Naive B cell (primary cell): ENCODE measurements at places on chromosomes 2 and 18.

- DNase-seq, result no peak
Observed at GRCh38 chr2:208792766-208793165, 386.2 kb downstream of the PTH2R start.

GRCh38 chr2:168635065-168635577 lies 167.3 kb upstream of the NOSTRIN start:
- no peak for DNase-seq

- DNase-seq, result peak; percentile 46
Observed at GRCh38 chr2:71235930-71236587, 9.2 kb upstream of the PAIP2B start.

DNA sequence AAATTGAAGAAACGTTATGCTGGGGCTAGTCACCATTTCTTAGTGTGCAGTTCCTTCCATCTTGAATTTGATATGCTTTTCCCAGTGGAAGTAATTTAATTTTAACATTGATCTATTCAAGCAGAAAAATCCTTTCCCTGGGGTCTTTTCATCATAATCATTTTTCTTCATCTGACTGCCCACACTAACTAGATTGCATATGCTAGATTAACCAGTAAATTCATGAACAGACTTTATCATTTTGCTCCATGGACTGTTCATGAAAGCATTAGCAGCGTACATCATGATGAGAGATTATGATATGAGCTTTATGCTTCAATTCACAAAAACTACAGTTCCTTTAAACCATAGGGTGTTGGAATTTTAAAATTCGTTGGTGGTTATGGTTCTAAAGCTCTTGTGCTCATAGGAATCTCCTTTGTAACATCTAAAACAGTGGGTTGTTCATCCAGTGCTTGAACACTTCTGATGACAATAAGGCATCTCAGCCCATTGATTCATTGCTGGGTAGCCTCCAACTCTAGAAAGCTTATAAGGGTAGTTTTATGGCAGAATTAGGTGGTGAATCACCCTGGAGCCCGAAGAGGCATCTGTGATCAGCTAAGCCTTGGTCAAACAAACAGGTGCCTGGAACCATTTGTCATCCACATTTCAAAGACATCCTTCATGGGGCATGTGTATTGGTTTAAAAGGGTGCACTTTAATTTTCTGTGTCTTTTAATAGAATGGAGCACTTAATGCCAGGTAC lies 77.2 kb upstream of the NDUFV2 start:
- DNase-seq, result no peak

DNA sequence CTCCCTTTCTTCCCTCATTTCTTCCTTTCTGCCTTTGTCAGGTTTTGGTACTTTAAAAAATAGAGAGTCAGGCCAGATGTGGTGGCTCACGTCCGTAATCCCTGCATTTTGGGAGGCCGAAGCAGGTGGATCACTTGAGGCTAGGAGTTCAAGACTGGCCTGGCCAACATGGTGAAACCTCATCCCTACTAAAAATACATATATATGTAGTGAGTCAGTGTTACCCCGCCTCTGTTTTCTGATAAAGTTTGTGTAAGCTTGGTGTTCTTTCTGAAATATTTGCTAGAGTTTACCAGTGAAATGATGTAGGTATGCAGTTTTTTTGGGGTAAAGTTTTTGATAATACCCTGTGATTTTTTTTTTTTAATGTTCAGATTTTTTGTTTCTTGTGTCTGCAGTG lies 58.8 kb downstream of the DGKD start:
- DNase-seq, result no peak

GRCh38 chr2:219621935-219622334 lies 5.5 kb upstream of the SLC4A3 start:
- DNase-seq, result no peak

- DNase-seq, result no peak
Observed at GRCh38 chr2:138071720-138072719, 107.7 kb downstream of the HNMT start.

DNA sequence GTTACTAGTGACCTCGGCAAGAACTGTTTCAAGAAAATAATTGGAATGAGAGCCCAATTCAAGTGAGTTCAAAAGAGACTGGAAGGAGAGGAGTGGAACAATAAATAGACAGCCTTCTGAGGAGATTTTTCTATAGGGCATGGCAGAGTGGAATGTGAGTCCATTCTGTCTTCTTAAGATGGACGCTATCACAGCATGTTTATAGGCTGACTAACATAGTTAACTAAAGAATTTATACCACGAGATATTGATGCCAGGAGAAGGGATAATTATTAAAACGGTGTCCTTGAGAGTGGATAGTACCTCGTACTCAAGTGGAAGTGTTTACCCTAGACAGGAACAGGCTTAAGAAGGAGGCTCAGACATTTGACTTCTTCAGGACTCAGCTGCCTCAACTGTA lies 143.5 kb upstream of the RBBP8 start:
- no peak for DNase-seq

GRCh38 chr2:227717687-227718567 lies at the start of gene SLC19A3:
Gene SLC19A3 (minus strand): TSS chr2:227718028. CDS start chr2:227702318, 15,710 bp downstream.
- DNase-seq, result no peak

GRCh38 chr2:58769111-58769863 lies 528.2 kb upstream of the FANCL start:
- DNase-seq, result no peak

- DNase-seq, result no peak
Observed at GRCh38 chr2:85886590-85886989, 2.2 kb downstream of the ST3GAL5 start.

GRCh38 chr2:181573140-181573736 lies 83.7 kb downstream of the CERKL start:
- no peak for DNase-seq

DNA sequence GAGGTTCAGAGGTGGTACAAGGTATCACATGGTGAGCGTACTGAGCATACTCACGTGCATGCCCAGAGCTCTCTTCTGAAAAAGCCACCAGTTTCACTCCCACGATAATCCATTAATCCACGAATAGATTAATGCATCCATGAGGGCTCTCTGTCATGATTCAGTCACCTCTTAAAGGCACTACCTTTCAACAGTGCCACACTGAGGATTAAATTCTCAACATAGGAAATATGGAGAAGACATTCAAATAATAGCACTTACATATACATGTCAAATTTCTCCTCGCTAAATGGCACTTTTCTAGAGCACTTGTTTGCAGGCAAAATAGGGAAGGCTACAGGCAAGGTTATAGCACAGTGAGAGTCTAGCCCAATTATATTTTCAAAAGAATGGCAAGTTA lies 825.9 kb downstream of the TRIB2 start:
- no peak for DNase-seq

DNA sequence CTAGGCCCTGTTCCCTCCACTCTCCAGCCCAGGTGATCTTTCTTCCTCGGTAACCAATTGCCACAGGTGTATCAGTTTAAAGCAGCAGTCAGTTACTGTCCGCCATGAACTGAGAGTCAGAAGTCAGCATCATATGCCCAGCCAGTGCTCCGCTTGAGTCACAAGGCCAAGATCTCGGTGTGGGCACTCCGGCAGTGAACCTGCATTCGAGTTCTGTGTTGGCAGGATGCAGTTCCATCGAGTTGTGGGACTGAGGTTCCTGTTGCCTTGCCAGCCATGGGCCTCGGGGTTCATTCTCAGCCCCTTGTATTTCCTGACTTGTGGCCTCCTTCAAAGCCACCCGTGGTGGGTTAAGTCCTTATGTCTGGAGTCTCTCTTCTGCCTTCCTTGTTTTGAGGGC lies 3.1 kb upstream of the TMEM185B start:
- DNase-seq, result no peak

- no peak for DNase-seq
Observed at GRCh38 chr2:145410086-145410485, 890.2 kb upstream of the ZEB2 start.

- DNase-seq, result no peak
Observed at GRCh38 chr2:51516667-51517066, 484.7 kb upstream of the NRXN1 start.

DNA sequence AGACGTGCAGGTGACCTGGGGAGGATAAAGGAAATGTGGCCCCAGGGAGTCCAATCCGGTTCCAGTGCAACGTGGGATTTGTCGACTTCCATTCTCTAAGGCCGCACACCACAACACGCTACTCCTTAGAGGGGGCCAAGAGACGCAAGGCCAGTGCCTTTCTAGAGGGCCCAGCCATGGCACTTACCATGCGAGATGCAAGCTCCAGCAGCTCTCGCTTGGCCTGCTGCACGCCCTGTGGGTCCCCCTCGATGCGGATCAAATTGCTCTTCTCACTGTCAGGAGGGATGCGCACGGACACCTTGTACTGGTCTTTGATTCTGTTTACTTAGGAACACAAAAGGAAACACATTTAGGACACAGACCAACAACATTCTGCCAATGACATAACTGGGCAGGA lies 61.2 kb downstream of the ANO7 start:
- no peak for DNase-seq

DNA sequence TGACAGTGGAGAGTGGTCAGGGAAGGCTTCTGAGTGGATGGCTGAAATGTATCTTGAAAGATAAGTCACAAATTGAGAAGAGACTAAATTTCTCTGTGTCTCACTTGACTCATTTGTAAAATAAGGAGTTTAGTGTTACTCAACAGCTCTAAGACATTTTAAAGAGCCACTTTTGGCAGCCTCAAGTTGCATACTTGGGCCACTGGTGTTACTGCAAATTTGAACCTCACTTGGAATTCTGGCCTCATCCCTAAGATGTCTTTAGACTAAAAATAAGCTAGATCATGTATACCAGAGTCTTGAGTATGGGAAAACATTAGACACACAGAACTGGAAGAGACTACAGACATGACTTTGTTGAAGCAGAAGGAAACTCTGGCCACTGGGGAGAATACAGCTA lies 4.5 kb upstream of the MTLN start:
- no peak for DNase-seq

- DNase-seq, result no peak
Observed at GRCh38 chr2:185255566-185255965, 483.0 kb upstream of the FSIP2 start.

DNA sequence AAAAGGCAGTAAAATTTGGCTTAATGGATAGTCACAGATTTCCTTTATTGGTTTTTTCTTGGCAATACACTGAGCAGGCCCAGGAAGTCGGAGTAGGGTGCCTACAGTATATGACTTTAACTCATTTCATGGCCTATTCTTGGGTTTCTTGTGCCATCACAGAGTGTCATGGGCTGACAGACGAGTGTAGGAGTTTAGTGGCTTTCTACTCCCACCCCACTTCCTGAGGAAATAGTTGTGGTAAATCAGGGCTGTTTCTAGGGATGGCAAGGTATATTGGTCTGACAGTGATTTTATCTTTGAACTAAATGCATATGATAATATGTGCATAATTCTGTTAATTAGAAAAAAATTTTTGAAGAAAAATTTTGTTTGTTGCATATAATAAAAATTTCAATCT lies 100.1 kb downstream of the PLCL1 start:
- no peak for DNase-seq

GRCh38 chr2:73000808-73001570 lies 70.5 kb downstream of the SFXN5 start:
- DNase-seq, result no peak

- DNase-seq, result no peak
Observed at GRCh38 chr2:173130496-173131465, 55.1 kb downstream of the MAP3K20 start.
